ENCODE measurements at places on chromosomes 16 and 17.

DNA sequence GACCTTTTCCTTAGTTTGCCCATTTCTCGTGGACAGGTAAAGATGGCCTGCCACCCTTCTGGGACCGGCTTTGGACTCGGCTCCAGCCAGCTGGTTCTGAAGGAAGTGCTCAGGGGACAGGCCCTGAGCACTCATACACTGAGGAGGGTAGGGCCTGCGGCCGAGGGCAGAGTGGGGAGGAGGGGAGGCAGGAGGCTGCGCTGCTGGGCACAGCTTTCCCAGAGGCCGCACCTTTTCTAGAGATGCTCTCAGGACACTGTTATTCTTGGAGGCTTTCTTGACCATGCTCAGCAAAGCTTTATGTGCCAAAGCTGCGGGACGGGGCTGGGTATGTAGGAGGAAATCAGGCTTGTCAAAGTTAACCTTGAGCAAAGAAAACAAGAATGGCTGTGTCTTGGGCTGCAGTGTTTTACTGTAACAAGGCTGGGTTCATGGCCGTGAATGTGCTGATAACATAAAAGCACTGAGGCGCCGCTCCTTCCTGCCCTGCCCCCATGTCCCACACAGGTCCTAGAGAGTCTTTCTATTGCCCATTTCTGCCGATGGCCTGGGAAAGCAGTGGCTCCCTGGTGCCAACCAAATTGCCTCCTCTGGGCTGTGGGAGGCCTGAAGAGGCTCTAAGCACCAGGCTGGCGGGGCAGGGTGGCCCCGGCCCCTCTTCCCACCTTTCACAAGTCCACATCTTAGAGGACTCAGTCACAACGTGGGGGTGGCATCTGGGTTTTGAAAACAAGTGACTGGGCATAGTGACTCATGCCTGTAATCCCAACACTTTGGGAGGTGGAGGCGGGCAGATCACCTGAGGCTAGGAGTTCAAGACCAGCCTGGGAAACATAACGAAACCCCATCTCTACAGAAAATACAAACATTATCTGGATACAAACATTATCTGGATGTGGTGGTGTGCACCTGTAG, 22.3 kb upstream of the TIMP2 start:
- DNase-seq: no peak

- DNase-seq: no peak
These were observed 31.4 kb downstream of the CACNG4 start for GRCh38 chr17:66995944-66996343.

GRCh38 chr16:8866884-8867215, 2.0 kb downstream of the CARHSP1 start:
- DNase-seq: no peak

GRCh38 chr17:223723-224471, 42.4 kb upstream of the DOC2B start:
- DNase-seq: no peak

- DNase-seq: no peak
These were observed 16.2 kb upstream of the NOG start for GRCh38 chr17:56577190-56577842.

DNA sequence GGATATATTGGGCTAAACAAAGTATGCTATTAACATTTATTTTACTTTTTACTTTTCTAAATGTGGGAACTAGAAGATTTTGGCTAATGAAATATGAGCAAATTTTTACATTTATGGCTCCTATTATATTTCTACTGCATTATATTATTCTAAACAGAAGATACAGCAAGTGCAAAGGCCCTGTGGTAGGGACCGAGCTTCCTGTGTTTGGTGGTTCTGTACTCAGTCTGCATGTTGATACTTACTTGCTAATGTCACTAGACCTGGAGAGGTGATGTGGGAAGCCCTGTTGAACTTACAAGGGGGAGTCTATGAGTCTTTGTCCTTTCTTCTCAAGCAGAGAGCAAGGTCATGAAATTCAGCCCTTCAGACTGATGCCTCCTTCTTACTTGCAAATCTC, 10.0 kb upstream of the IRX3 start:
- DNase-seq: no peak

DNA sequence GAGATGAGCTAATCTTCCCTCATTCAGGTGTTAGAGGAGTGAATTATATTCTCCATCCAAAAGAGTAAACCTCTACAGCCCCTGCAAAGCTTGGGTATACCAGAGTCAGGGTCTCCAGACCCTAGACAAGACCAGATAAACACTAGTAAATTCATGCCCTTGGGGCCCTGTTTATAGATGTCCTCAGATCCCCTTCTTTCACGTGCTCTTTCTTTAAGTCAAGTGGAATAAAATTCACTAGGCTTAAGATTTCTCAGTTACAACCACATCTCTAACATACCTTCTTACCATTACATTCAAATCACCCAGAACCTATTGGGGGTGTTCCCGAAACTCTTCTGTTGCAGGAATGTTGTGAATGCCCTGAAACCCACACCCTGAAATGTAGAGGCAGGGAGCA, 2.2 kb upstream of the C17orf58 start:
- DNase-seq: no peak

DNA sequence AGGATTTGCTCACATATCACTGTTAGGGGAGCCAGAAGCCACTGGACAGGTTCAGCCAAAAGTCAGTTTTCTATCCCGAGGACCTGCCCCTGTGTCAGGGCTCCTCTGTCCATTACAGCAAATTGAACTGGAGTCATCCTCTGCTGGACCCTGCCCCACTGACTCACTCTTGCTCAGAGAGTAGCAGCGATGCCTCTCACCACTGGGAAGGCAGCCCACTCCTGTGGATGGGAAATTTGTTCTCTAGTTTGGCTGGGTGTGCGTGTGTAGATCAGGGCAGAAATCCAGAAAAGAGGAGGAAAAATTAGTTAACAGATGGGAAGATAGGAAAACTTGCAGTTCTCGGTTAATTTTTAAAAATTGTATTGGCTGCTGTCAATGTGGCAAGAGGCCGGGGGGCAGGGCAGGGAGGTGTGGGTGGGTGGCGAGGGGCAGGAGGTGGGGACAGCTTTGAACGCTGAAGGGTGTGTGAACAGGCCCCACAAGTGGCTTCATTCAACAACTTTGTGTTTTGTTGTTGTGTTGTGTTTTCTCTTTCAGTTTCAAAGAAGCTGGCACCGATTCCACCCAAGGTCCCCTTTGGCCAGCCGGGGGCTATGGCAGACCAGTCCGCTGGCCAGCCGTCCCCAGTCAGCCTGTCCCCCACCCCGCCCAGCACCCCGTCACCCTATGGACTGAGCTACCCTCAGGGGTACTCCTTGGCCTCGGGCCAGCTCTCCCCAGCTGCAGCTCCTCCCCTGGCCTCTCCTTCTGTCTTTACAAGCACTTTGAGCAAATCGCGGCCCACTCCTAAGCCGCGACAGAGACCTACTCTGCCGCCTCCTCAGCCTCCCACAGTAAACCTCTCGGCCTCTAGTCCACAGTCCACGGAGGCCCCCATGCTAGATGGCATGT, 33.6 kb downstream of the ELAC2 start:
- DNase-seq: no peak
